ENCODE measurements at places on chromosomes 2 and 18. TPM values are rescaled to one million over a fixed set of nuclear protein-coding genes. Genes with fewer than 3 reads are reported as not detected.

Gene OSR1
- total RNA-seq, result 0.24 TPM

Gene LANCL1
- total RNA-seq, result 47.8 TPM

Gene NPHP1
- total RNA-seq, result 2.8 TPM

Gene EVA1A
- total RNA-seq, result 0.68 TPM

Gene FAM228A
- not detected for total RNA-seq

Gene CCDC141
- 1.0 TPM for total RNA-seq

Gene UGT1A8
- not detected for total RNA-seq

Gene CNRIP1
- total RNA-seq, result 0.70 TPM

Gene ALLC
- not detected for total RNA-seq

Gene DSEL
- 5.3 TPM for total RNA-seq

Gene SESTD1
- total RNA-seq, result 43.6 TPM

Gene KCNJ3
- total RNA-seq, result not detected

Gene B4GALT6
- 34.0 TPM for total RNA-seq

Data from H9 (cell line).